ENCODE measurements at places on chromosomes 3 and 15. TPM values are rescaled to one million over a fixed set of nuclear protein-coding genes. Genes with fewer than 3 reads are reported as not detected.

CSK gene
- 55.9 TPM for total RNA-seq

DUOX2 gene
- total RNA-seq = 0.01 TPM

SETD2 gene
- total RNA-seq = 17.9 TPM

IMPG2 gene
- total RNA-seq = not detected

All from A549 treated with GW870086 at 1 μM for 4 hours (cell line).